Breast epithelium (tissue), 4 donors: ENCODE measurements at places on chromosomes 5 and 9. TPM values are rescaled to one million over a fixed set of nuclear protein-coding genes. Genes with fewer than 3 reads are reported as not detected.

The RNF145 gene
- 41.3 TPM for total RNA-seq

The CTXN3 gene
- not detected for total RNA-seq

- no peak for DNase-seq
Measured at GRCh38 chr9:12722131-12722530, 28.9 kb downstream of the TYRP1 start.

GRCh38 chr5:329121-329735 is 7.7 kb downstream of the AHRR start:
- no peak for DNase-seq

- DNase-seq, result no peak
Measured at GRCh38 chr5:113178073-113178779, 201.6 kb downstream of the DCP2 start.

DNA sequence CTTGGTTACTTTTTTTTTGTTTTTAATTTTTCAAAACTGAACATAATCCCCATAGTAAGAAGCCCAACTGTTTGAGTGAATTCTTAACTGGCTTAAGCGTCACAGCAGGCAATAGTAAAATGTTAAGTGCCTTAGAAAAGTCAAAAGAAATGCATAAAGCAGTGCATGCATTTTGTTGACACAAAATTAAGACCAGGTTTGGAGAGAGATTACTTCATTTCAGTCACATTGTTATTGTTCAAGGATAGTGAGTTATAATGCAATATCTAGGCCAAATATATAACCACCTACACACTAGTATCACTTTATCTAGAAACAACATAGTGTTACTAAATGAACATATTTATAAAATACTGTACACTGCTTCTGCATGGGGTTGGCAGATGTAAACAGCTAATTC is 116.9 kb upstream of the KLF9 start:
- no peak for DNase-seq

GRCh38 chr5:138647261-138647788 is 72.1 kb upstream of the HSPA9 start:
- DNase-seq, result no peak

DNA sequence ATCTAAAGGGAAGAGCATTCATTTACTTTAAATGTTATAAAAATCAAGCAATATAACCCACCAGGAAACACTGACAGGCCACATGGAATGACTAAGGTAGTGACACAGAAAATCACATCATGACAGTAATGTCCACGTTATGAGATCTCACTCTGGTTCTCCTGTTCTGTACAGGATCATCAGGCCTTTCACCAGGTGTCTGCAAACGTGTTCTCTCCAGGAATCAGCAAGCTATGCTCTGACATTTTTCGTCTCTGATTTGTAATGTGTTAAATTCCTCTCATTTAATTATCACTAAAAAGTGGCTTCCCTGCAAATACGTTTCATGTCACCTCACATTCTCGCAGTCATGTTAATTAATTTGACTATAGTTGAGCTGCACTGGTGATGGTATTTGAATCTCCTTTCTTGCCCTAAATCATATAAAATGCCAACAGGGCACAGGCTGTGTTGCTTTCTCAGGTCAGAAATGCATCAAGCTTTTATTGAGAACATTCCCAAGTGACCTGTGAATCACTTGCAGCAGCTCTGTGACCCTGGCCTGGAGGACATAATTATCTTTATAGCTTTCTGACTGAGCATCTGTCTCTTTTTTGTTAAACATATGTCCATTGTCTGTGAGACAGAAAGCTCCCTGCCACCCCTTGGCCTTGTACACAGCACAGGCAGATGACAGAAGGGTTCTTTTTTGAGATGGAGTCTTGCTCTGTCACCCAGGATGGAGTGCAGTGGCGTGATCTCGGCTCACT is 196.2 kb downstream of the DIRAS2 start:
- no peak for DNase-seq

- no peak for DNase-seq
Measured at GRCh38 chr9:5760338-5760737, 72.6 kb downstream of the ERMP1 start.

DNA sequence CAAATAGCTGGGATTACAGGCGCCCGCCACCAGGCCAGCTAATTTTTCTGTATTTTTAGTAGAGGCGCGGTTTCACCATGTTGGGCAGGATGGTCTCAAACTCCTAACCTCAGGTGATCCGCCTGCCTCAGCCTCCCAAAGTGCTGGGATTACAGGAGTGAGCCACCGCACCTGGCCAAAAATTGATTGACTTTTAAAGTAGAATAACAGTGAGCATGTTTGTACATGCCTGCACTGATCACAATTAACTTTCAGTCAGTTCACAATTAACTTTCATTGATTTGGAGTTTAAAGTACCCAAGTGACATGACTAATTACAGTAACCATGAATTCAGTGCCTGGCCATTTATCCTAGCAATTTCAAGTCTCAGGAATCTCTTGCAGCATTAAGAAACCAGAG is 61.3 kb downstream of the ANKH start:
- no peak for DNase-seq
